ENCODE measurements at places on chromosomes 7 and 10.

GRCh38 chr10:43196131-43196980 lies 58.1 kb downstream of the CSGALNACT2 start:
- no peak for DNase-seq

- no peak for DNase-seq
These were observed 23.9 kb downstream of the ATP6V1F start for GRCh38 chr7:128886391-128887168.

- DNase-seq, result peak; percentile 80
These were observed 16.6 kb downstream of the DENND2A start for GRCh38 chr7:140623980-140624379.

GRCh38 chr10:68561865-68562649 lies 1.9 kb downstream of the TET1 start:
- peak; percentile 76 for DNase-seq

DNA sequence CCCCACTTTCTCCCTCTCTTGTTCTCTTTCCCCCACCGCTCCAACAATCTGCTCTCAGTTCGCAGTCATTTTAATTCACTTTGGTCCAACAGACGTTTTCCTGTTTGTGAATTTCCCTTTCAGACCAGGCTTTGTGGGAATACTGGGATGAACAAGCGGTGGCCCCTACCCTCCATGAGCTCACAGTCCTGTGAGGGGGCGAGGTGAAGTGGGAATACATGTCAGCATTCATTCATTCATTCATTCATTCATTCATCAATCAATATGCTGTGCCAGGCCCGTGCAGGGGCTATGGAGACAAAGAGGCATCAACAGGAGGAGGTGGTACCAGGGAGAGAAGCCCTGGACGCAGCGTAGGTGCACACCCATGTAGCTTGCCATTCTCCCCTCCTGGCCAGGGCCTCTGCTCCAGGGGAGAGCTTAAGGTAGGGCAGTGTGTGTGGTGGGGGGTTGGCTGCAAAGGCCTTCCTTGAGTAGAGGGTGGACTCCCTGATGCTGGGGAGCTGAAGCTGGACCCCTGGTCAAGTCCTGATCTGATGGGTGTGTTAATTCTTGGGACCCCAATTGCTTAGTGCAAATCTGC lies 16.1 kb downstream of the PRF1 start:
- no peak for DNase-seq

DNA sequence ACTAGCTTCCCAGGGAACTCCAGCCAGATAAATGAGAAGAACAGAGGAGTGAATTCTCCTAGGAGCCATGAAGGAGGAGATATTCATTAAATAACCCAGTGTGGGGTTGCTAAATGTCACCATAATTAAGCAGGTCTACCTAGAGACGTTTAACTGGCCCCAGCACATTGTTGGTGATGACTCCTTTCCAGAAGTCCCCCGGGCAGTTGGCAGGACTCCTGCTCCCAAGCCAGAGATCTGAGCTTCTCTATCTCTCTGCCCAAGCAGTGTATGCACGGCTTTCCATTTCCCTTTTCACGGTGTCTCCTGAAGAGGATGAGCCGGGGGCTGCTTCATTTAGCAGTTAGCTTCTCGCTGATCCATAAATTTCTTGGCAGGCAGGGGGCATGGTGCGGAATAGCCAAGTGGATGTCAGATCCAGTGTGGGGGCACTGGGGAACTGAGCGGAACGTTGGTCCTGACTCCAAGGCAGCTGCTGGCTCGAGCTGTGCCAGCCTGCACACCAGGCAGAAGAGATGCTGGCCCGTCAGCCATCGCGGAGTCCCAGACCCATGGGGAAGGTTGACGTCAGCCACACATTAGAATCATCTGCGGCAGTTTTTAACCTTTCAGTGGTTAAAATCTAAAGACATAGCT lies 142.0 kb upstream of the NPY start:
- DNase-seq, result peak; percentile 7

DNA sequence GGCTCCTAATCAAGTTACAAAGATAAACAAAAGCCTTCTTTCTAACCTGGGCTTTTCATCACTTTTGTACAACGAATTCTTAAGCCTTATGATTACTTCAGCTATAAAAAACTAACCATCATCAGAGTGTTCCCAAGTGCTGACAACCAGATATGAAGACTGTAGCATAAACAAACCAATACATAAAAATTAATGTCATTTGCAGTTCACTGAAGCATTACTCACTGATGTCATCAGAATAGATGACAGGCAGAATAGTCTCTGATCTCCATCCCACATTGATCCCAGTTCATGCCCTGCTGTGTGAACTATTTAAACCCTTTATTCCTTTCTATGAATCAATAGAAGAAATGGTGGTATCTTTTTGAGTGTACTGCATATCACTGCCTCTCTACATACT lies 84.4 kb downstream of the DNAJC1 start:
- DNase-seq, result no peak

DNA sequence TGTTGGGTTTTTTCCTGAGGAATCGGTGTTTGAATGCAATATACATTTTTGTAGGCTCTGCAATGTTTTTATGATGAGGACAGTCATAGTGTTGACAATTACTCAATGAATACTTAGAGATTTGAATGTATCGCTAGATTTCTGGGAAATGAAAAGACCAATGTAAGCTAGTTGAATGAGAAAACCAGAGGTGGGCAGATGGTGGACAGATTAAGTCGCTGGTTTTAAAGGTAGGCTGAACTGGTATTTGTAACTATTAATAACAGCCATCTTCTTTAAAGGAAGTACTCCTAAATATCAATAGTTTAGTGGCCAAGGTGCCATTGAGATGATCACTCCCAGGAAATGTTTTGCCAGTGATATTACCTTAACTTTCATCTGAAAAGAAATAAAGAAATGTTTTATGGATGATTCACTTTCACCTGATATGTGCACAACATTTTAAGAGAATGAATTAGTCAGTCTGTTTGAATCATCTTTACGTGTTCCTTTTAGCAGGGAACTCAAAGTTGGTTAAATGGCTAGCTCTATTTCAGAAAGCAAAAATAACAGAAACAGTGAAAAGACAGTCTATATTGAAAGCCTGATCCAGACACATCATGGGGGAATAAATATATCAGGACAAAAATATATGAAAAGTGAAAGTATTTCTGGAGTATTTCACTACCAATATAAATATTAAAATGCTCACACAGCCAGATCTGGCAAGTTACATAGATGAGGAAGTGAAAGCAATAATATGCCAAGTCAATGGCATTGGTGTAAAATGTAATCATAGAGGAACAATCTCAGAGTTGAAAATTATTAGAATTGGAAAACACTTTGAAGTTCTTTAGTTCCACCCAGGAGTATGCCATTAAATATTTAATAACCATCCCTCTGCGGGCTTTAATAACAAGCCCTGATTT lies 20.7 kb downstream of the MET start:
- DNase-seq, result no peak

- peak; percentile 75 for DNase-seq
These were observed 101.7 kb upstream of the KLF6 start for GRCh38 chr10:3886641-3887251.

- no peak for DNase-seq
These were observed 67.7 kb downstream of the TRIM24 start for GRCh38 chr7:138527746-138528223.

DNA sequence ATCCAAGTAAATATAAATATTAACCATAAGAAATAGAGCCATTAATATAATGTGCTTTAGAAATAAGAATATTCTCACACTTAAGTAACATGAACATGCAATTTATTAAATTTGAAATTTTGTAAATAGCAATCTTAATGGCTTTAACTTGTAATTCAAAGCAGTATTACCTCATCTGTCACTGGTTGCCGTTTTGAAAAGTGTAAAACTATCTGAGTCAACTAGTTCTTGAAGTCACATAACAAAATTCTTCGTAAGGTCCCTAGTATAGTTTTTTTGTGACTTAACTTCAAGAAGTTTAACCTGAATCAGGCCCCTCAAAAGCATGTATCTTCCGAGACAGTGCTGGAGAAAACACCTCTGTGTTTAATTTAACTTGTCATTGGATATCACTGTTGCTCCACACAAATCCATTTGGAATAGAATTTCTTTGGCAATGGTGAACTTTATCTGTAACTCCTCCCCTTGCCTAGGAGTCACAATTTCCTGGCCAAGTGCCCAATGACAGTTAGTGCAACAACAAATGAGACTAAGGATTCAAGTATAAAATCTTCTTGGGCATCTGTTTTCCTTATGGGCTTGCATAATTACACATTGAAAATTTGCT lies 47.1 kb downstream of the NT5C2 start:
- peak; percentile 77 for DNase-seq

GRCh38 chr10:110864662-110865140 lies 7.0 kb upstream of the PDCD4 start:
- peak; percentile 66 for DNase-seq

- peak; percentile 71 for DNase-seq
These were observed 1.7 kb downstream of the CREB3L2 start for GRCh38 chr7:138000081-138000701.

GRCh38 chr10:11639849-11640764 lies 28.7 kb upstream of the USP6NL start:
- no peak for DNase-seq

DNA sequence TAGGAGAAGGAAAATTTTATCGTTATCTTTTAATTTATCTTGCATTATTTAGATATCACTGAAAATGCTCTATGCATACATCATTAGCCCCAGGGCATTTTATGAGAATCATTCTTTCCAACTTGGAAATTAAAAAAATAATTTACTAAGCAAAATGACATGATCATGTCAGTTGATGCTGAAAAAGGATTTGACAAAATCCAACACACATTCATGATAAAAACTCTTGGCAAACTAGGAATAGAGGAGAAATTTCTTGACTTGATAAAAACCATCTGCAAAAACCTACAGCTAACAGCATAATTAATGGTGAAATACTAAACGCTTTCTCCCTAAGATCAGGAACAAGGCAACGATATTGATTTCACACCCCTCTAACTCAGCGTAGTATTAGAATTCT lies 40.2 kb upstream of the RSU1 start:
- DNase-seq, result no peak

DNA sequence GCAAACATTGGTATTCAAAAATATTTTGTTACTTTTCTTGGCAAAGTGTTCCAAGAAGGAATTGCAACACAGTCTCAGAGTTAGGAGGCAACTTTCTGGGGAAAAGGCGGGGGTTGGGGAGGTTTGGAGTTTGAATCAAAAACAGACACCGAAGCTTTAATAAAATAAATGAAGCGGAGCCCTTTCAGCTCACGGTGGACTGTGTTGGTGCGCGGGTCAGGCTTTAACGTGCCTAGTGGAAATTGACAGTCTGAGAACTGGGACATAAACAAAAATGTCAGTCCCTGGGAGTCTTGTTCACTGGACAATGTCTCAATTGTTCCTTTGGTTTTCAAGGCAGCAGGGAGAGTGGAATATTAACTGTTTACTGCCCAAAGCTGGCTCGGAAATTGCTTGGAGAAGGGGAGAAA lies 109.3 kb downstream of the TCF7L2 start:
- DNase-seq, result peak; percentile 76

DNA sequence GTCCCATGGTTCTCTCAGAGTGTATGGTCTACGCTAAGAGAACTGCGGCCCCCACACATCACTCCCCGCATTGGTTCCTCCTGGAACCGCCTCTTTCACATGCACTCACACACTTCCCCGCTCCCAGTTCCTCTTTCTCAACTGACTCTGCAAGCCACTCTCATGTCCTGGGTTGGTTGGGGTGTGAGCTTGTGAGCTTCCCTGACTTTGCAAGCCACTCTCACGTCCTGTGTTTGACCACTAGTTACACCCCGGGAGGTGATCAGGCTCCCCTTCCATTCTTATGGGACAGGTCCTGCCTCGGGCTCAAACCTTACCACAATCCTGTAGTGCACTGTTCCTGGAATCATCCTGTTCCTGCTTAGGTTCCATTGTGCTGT lies 105.0 kb downstream of the TRIM24 start:
- no peak for DNase-seq

DNA sequence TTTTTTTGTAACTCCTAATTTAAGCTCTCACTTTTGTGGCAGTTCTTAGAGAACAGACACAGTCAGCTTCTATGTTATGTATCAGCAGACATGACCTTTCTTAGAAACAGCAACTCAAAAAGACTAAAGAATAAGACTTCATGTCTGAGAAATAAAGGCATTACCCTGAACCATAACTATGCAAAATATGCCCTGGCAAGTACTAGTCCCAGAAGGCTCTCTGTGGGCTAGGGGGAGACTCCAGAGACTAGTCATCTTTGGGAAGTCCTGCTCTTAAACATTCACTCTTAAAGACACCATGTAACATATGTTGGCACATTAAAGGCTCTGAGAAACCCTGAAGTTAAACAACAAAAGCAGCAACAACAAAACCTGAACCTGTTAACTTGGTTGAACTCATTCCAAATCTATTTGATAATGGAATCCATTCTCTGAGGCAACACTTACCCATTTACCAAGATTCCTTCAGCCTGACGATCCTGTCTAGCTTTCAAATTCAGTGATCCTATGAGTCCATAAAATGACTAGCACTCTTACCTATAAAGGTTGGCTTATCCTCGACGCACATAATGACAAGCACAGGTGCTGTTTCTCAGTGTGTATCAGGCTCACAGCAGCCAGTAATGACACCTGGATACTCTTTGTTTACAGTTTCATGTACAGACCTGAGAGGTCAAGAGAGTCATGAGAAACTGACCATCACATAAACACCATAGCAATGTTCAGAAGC lies 62.3 kb downstream of the OSBPL3 start:
- DNase-seq, result no peak

DNA sequence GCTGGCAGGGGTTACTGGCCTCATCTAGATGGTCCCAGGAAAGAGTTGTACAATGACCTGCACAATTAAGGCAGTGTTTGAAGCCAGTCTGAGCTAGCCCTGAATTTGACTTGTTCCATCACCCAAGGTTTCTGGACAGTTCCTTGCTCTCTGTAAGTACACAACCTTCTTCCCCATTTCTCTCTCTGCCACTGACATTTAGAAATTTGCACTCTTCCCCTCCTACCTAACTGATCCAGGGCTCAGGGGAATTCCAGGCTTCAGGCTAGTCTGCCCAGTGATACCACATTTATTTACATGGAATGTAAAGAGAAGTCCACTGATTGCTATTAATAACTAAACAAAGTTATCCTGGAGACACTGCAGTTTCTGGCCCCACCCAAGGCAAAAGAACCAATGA lies 139.0 kb upstream of the GPR26 start:
- DNase-seq, result no peak

DNA sequence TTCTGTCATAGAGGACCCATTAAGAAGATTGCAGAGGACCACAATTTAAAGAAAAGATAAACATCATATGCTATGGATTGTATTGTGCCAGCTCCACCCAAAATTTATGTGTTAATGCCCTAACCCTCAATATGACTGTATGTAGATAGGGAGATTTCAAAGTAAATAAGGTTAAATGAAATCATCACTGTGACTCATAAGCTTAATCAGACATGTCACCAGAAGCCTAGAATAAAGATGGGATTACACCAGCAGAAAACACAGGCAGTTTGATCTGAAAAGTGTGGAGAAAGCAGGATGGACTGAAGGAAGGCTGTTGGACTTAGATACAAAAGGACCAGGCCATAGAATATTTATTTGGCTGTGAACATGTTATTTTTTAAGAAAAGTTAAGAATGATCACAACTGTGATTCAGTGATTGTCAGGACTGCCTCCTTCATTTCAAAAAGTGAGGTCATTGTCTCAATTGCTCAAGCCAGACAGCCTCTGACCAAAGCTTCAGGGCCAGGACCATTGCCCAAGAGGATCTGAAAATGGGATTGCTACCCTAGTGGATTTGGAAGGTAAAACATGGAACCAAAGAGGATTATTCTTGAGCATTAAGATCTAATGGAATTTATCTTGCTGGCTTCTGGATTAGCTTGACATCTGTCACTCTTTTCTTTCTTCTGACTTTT lies 270.8 kb upstream of the POM121L12 start:
- DNase-seq, result no peak
